ENCODE measurements at places on chromosomes 13 and 19.

GRCh38 chr13:99361197-99361596 lies 54.0 kb upstream of the GPR183 start:
- no peak for DNase-seq

DNA sequence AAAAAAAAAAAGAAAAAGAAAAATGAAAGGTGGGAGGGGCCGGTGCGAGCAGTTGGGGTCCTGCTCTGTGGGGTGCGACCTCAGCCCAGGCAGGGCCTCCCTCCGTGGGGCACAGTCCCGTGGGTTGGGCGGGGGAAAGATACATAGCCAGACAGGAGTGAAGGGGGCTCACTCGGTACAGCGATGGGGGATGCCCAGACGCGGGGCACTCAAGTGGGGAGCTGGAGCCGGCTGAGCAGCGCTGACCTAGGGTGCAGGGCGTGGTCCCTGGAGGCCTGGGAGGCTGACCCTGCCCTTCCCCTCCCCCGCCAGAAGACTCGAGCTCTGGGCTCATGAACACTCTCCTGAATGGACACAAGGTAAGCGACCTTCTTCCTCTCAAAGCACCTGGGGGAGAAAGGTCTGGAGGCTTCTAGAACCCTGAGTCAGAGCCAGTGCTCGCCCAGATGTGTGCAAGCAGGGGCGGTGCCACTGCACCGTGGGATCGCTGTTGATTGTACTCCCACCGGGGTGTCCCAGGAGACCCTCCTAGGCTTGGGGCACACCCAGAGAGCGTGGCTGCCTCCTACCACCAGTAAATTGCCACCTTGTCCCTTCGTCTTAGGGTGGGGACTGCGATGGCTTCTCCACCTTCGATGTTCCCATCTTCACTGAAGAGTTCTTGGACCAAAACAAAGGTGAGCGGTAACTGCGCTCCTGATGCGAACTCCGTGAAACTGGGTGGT lies 3.4 kb downstream of the HMG20B start:
- DNase-seq: no peak

GRCh38 chr19:13299838-13300237 lies 149.6 kb downstream of the IER2 start:
- DNase-seq: no peak

DNA sequence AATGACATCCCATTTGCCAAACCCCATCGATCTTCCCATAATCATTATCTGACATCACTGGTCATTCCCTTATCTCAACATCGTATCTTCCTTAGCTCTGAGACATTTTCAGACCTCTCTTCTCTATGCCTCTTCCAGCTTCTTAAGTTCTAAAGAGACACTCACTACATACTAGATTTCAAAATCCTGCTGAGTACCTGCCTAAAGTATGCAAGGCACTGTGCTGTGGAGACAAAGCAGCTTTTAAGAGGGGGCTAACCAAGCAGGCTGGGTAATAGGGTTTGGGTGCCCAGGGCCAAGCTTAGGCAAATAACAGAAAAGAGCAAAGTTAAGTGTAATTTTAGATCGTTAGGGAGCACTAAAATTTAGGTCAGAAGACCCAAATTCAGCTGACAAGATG lies 3.4 kb upstream of the POMP start:
- DNase-seq: no peak

- DNase-seq: no peak
Observed at GRCh38 chr13:113417008-113417751, 36.1 kb downstream of the ADPRHL1 start.

DNA sequence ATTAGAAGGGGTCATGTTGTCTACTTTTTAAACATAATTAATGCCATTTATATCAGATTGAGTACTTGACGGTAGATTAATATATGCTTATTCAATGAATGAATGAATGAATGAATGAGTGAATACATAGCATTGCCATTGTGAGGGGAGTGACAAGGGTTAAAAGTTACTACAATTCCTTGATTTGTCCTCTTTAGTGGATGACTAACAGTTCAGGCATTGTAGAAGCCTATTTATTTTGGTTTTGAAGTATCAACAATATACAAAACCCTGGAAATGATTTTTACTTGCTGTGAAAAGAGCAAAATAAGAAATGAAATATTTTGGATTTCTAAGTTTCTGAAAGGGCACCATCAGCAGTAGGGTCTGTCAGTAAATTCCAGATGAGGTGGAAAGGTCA lies 122.7 kb downstream of the CYSLTR2 start:
- no peak for DNase-seq

- no peak for DNase-seq
Observed at GRCh38 chr19:31146015-31146414, 203.2 kb downstream of the TSHZ3 start.

- DNase-seq: no peak
Observed at GRCh38 chr13:66995203-66995611, 234.9 kb downstream of the PCDH9 start.

GRCh38 chr19:50414864-50415660 lies 3.7 kb upstream of the SPIB start:
- no peak for DNase-seq

DNA sequence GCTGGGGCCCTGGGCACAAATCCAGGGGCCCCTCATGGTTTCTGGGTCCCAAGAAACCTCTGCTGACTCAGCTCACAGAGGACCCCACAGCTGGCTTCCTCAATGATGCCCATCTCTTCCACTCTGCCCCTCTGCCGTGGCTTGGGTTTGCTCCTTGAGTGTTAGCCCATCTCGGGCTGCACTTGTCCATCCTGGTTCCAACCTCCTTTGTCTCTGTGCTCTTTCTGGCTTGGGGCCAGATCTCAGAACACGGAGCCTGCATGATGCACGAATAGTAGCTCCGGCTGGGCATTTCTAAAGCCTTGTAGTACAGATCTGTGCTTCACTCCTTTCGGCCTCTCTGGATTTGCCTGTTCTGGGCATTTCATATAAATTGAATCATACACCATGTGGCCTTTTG lies 53.8 kb downstream of the F2RL3 start:
- DNase-seq: no peak

DNA sequence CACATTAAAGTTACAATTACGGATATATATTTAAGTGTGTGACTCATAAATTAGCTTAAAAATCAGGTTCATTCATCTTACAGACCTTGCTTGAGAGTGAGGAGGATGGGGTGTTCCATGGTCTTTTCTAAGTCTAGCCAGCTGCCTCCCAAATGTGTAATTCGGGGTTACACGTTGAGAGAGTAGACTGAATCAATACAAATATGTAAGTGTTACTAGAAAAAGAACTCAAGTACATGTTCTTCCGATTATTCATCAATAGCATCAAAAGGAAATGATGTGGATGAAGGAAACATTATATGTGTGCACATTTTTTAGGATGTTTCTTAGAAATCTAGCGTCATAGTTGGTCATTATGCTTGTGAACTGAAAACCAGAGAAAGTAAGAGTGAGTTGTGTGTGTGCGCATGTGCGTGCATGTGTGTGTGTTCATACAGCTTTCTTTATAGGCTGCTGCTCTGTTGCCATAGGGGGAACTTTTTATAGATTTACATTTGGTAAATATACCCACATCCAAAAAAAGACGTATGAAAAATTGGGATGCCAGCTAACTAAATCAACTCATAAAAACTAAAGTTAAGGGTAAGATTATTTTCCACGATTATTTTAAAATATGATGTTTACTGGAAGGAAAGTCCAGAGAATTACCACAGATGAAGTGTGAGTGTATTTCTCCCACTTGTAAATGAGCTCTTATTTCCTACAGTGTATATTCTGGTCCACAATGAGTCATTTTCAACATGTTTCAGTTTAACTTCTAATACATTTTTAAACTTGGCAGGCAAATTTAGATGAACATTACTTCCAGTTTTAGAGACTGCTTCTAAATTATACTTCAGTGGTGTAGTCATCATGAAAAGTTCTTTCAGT lies 82.4 kb downstream of the PIBF1 start:
- no peak for DNase-seq

DNA sequence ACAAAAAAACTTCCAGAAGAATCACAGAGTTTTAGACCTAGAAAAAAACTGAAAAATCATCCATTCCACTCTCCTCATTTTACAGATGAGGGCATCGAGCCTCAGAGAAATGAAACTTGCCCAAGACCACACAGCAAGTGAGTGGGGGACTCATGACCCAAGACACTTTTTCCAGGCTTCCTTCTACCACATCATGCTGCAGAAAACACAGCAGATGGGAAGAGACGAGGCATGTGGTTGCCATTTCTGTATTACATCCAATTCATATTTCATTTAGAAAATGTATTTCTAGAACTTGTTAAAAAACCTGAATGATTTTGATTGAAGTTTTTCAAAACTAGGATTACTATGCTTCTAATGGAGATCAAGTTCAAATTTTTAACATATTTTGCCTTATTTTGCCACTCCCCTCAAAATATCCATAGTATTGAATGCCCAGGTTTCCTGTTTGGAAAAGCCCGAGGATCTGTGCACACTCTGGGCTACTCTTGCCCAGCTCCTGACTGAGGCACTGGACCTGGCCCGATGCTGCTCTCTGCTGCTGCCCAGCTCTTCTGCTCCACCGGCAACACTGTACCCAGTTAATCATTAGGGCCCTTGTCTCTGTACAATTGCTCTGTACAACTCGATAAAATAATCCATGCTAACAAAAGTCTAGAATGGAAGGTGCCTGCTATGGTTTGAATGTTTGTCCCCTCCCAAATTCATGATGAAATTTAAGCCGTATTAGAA lies 157.4 kb downstream of the EFNB2 start:
- no peak for DNase-seq

- no peak for DNase-seq
Observed at GRCh38 chr19:50482916-50483315, 6.3 kb upstream of the GARIN5A start.

DNA sequence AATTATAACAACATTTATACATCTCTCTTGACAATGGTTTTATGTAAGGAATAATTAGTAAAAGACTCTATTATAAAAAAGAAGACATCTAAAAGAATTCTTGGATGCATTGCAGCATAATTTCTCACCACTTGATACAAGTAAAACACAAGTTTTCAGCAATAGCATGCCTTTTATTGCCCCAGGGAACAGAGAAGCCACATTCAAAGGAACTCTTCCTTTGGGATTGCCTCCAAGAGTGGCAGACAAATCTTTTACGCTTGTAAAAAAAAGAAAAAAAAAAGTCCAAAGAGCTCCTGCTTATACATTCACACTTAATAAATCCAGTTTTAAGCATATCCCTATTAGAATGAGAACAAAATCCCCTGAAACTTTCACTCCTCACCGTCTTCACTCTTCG lies 2357.8 kb upstream of the PCDH20 start:
- DNase-seq: no peak

- no peak for DNase-seq
Observed at GRCh38 chr19:4327877-4328242, 10.8 kb downstream of the STAP2 start.

DNA sequence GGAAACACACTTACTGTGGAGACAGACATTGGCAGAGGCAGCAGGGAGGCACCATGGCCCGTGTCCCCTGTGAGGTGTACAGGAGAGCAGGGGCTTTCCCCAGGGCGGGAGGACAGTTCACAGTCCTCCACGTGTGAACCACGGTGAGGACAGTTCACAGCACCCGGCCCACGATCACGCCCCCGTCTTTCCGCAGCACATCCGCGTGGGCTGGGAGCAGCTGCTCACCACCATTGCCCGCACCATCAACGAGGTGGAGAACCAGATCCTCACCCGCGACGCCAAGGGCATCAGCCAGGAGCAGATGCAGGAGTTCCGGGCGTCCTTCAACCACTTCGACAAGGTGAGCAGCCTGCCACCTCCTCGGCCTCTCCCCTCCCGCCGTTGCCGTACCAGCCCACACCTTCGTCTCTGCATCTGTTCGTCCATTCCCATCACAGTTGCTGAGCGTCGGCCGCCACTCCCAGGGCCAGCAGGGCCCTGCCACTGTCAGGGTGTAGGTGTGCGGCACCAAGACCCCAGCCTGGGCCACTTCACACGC lies 17.4 kb downstream of the CAPN12 start:
- DNase-seq: no peak

DNA sequence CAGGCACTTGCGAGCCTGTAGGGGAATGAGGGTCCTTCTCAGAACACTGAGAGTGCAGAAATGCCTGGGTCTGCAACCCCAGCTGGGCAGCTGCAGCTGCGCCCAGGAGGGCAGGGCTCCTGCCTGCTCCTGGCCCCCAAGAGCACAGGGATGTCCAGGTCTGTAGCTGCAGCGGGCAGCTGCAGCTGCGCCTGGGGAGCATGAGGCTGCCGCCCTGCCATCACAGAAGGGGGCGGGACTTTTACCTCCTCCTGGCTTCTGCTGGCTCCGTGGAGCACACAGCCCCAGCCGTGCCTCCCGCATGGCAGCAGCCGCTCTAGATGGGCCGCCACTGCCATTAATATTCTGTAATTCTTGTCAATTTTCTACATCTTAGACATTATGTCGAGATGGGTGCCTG lies 17.8 kb downstream of the CPB2 start:
- no peak for DNase-seq

GRCh38 chr13:60258349-60258748 lies 94.6 kb upstream of the DIAPH3 start:
- no peak for DNase-seq

- DNase-seq: no peak
Observed at GRCh38 chr19:3712663-3713611, 4.8 kb downstream of the TJP3 start.

GRCh38 chr13:21673539-21673788 lies 2.6 kb downstream of the FGF9 start:
- no peak for DNase-seq

GRCh38 chr13:75331792-75332349 lies 150.1 kb downstream of the TBC1D4 start:
- DNase-seq: no peak

GRCh38 chr19:7881910-7882309 lies 6.4 kb upstream of the LRRC8E start:
- no peak for DNase-seq

GRCh38 chr19:46766569-46767317 lies 20.5 kb upstream of the STRN4 start:
- DNase-seq: no peak

DNA sequence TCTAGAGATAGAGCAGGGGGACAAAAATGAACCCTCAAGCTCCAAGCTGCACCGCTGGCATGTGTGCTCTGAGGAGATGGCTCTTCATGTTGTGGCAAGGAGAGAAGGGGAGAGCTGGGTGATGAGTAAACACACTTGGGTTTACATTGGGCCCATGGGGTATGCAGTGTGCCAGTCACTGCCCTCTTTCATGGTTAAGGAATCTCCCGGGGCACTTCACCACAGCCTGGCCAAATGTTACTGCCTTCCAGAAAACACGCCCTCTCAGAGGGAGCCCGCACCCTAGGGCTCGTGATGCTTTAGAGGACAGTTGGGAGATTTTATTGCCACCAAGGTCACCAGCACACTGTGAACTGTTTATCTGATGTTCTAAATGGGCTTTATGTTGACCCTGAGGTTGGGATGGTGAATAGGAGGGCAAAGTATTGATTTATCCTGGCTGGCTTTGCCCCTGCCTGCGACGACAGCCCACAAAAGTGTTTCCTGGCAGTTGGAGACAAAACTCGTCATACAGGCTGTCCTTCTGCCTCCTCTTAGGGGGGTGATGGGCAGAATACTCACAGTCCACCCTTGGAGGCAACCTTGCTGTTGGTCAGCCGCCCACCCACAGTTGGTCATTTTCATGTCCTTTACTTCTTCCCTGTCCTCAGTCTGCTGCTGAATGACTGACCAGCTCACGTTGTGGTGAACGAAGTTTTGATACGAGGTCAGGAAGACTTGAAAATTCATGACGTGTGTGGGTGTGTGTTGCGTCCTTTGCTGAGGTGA lies 156.9 kb downstream of the STK24 start:
- no peak for DNase-seq
